SK-MEL-5 (cell line): ENCODE measurements at places on chromosomes 16 and 17.

- DNase-seq = peak; percentile 2
Measured at GRCh38 chr17:36197387-36197703, 787 bp upstream of the CCL3L1 start.

- DNase-seq = no peak
Measured at GRCh38 chr17:55664287-55664686, 58.4 kb downstream of the TMEM100 start.

DNA sequence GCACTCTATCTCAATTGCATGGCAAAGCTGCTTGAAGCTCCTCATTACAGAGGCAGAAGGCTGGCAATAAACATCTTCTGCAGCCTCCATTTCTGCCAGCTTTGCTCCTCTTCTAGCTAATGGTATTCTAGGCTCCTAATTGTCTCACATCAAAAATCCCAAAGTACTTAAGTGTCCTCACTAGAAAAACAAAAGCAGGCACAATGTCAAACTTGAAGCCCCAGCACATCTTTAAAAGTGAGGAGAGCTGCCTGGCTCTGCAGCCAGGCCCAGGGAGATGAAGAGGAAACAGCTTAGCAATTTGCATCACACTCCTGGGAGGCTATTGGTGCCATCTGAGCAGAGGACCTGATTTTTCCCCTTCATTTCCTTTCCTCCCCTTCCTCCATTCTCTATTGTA is 197.1 kb downstream of the KCNJ2 start:
- no peak for DNase-seq

- DNase-seq = no peak
Measured at GRCh38 chr17:33175562-33175961, 117.5 kb downstream of the ASIC2 start.

GRCh38 chr16:56269281-56269680 is 78.0 kb downstream of the GNAO1 start:
- DNase-seq = no peak

DNA sequence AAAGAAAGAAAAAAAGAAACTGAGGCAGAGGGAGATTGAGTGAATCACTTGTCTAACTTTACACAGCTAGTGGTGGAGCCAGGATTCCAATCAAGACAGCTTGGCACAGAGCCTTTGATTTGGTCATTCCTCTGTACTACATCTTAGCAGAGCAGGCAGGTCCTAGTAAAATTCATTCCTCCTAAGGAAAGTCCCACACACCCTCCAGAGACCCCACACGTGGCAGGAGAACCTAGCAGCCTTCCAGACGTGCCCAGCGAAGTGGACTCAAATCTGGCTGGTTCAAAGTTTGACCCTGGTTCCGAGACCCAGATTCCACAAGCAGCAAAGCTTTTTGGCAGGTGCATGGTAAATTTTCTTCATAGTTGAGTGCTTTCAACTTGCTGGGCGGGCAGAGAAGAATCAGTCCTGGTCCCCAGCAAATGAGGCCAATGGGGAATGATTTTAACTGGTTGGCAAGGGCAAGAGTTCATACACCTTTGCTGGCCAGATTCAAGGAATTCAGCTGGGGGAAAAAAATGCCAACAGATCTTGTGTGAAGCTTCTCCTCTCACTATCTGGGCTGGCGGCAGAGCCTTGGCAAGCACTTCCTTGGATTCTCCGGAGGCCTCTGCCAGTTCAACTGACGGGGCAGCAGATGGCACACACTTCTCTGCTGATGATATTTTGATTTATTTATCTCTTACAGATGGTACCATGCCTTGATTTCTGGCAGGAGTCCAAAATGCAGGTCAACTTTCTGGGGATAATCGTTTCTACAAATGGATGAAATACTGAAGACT is 82.4 kb downstream of the GSG1L start:
- no peak for DNase-seq

DNA sequence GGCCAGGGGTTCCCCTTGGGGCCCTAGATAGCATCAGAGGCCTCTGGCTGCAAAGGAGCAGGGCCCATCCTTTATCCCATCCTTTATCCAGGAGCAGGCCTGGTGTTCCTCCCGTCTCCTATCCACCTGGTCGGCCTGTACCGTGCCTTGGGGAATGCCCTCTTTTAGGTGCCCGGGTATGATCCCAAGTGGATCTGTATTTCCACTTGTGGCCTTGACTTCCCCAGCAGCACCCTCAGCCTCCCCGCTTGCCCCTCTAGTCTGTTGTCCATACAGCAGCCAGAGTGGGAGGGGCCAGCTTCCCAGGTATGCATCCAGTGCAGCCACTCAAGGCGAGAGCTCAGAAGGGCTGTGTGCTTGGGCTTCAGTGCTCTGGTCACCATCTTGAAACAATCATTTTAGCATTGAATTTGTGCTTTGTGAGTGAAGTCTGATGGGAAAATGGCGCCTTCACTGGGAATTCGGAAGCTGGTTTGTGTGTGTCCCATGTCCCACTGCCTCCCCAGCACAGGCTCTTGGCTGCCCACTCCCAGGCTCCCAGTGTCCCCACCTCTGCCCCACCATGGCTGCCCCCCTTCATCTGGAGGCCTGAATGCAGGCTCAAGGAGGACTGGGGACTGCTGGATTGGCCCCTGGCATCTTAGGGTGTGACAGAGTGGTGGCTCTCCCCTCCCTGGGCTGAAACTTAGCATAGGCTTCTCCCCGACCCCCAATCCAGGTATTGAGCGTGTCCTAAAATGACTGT is 3.3 kb upstream of the RNF112 start:
- DNase-seq = no peak

DNA sequence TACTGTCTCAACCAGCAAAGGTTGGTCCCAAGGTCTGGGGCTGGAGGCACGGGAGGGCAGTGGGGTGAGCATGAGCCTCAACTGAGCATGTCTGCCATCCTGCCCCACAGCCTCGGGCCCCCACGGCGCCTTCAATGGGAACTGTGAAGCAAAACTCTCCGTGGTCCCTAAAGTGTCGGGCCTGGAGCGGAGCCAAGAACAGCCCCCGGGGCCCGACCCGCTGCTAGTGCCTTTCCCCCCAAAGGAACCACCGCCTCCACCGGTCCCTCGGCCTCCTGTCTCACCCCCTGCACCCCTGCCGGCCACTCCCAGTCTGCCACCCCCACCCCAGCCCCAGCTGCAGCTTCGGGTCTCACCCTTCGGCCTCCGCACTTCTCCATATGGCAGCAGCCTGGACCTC is 4.2 kb downstream of the FBRS start:
- no peak for DNase-seq

DNA sequence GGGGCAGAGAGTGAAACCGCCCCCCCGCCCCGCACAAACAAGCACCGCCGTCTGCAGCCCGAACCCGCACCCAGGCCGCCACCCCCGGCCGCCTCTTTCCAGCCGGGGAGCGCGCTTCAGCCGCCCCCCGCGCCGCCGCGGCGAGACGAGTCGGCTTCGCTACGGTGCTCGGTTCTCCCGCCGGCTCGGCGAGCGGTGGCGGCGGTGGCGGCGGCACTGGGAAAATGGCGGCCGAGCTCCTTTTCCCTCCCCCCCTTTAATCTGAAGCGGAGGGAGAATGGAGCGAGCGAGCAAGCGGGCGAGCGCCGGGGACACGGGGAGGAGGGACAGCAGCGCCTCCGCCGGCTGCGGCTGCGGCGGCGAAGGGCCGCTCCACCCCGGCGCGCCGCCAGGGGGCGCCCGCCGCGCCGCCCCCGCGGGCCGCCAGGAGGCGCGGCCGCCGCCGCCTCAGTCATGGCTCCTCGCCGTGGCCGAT is at the start of gene KANSL1:
KANSL1 (minus strand) TSS at position 279 of the 475 bp plus-strand sequence. CDS start 21,286 bp downstream, outside the sequence.
- peak; percentile 94 for DNase-seq

- DNase-seq = no peak
Measured at GRCh38 chr16:81810361-81810760, 31.3 kb downstream of the PLCG2 start.

DNA sequence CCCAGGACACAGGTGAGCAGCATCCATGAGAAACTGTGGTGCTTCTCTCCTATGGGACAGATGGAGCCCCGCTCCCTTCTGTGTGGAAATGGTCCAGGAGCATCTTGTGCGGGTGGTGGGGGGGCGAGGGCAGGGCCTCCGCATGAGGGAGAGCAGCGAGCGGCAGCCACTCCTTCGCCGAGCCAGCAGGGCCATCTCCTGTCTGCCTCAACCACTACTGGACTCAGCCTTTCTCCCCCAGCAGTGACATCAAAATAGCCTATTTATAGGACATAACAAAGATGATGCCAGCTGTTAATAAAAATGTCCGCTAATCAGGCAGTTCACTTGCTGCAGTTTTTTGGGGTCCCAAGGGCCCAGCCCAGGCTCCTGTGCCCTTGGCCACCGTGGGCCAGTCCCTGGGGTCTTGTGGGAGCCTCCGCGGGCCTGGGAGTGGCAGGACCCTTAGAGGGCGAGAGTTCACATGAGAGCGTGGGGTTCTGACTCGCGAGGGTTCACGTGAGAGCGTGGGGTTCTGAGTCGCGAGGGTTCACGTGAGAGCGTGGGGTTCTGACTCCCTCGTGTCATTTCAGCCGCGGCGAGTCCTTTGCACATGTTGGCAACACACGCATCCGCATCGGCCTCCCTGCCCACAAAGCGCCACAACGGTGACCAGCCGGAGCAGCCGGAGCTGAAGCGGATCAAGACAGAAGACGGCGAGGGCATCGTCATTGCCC is 47.4 kb downstream of the WDR45B start:
- DNase-seq = no peak

DNA sequence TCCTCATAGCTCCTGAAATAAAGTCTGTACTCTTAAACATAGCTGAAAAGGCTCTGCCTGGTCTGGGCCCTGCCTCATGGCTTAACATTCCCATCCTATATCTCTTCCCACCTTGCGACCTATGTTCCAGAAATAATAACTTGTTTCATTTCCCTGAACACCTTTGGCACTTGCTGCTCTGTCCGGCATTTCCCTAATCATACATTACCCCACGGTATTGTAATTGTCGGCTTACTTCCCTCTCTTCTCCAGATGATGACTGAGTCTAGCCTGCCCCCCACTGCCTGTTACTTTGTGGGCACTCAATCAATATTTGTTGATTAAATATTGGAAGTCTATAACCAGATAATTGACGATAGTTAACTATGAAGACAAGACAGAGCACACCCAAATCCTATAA is 23.3 kb upstream of the SUPT4H1 start:
- no peak for DNase-seq

GRCh38 chr17:49742166-49742638 is 21.7 kb downstream of the FAM117A start:
- DNase-seq = no peak

GRCh38 chr17:30095507-30096244 is 20.9 kb upstream of the NSRP1 start:
- peak; percentile 86 for DNase-seq

- peak; percentile 74 for DNase-seq
Measured at GRCh38 chr17:80036715-80037477, 454 bp downstream of the CCDC40 start.

DNA sequence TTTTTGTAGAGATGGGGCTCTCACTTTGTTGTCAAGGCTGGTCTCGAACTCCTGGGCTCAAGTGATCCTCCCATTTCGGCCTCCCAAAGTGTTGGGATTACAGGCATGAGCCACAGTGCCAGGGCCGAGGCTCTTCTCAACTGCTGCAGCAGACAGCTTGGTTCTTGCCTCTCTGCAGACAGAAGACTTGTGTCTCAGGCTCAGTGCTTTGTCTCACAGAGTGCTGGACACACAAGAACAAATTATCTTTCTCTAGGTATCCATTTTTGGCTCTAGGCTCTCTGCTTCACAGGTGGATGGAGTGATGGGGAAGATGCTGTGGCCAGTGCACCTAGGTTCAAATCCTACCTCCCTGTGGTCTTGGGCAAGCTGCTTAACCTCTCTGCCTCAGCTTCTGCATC is 80.8 kb upstream of the RNU2-1 start:
- no peak for DNase-seq

- no peak for DNase-seq
Measured at GRCh38 chr17:66445229-66445628, 142.8 kb downstream of the PRKCA start.
